ENCODE measurements at places on chromosomes 1 and 21. TPM values are rescaled to one million over a fixed set of nuclear protein-coding genes. Genes with fewer than 3 reads are reported as not detected.

GRCh38 chr1:172874950-172875349, 175.8 kb downstream of the TNFSF18 start:
- DNase-seq = no peak
- no peaks in the 10 kb centered on the region for H3K27me3 ChIP-seq
- H3K36me3 ChIP-seq = no peaks in the 10 kb centered on the region
- H3K4me3 ChIP-seq = no peak overlapping the region
- no peak overlapping the region for H3K27ac ChIP-seq

GRCh38 chr1:229862017-229862774, 204.8 kb upstream of the GALNT2 start:
- H3K4me3 ChIP-seq = no peak overlapping the region
- no peak overlapping the region for H3K27ac ChIP-seq
- no peaks in the 10 kb centered on the region for H3K27me3 ChIP-seq
- DNase-seq = no peak
- no peaks in the 10 kb centered on the region for H3K36me3 ChIP-seq

GRCh38 chr1:205335692-205336091, 14.1 kb upstream of the NUAK2 start:
- H3K36me3 ChIP-seq = no peaks in the 10 kb centered on the region
- H3K4me3 ChIP-seq = no peak overlapping the region
- peak; percentile 79 for DNase-seq
- H3K27ac ChIP-seq = no peak overlapping the region
- H3K27me3 ChIP-seq = no peaks in the 10 kb centered on the region

GRCh38 chr21:33402001-33402979, 923 bp upstream of the IFNGR2 start:
- H3K4me1 ChIP-seq = peaks cover 26% of the 10 kb centered on the region
- no peaks in the 10 kb centered on the region for H3K36me3 ChIP-seq
- peak; percentile 28 for DNase-seq
- H3K27me3 ChIP-seq = no peaks in the 10 kb centered on the region

The SLAMF1 gene
- not detected for total RNA-seq

The GPR61 gene
- not detected for total RNA-seq

The CCDC190 gene
- not detected for total RNA-seq

DNA sequence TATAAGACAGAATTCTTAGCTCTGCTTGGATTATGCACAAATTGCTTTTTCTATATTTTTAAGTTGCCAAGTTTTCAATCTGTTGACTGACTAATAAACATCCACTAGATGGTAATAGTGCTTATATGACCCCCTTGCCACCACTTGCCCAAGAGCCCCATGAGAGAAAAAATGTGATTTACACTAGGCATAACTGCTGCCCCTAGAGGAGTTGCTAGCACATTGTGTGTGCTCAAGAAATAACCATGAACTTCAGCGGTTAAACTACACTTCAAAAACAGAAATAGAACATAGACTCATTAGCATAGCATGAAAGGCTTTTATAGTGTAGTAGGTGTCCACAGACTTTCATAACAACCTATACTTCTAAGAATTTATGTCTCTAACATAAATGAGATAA, 61.4 kb downstream of the BRINP3 start:
- no peak overlapping the region for H3K27ac ChIP-seq
- no peak for DNase-seq

GRCh38 chr1:205629751-205630150, 2.1 kb downstream of the ELK4 start:
- H3K4me1 ChIP-seq = peaks cover 8% of the 10 kb centered on the region
- DNase-seq = no peak
- peak overlapping the region; percentile 87 for H3K27ac ChIP-seq
- H3K36me3 ChIP-seq = no peaks in the 10 kb centered on the region

DNA sequence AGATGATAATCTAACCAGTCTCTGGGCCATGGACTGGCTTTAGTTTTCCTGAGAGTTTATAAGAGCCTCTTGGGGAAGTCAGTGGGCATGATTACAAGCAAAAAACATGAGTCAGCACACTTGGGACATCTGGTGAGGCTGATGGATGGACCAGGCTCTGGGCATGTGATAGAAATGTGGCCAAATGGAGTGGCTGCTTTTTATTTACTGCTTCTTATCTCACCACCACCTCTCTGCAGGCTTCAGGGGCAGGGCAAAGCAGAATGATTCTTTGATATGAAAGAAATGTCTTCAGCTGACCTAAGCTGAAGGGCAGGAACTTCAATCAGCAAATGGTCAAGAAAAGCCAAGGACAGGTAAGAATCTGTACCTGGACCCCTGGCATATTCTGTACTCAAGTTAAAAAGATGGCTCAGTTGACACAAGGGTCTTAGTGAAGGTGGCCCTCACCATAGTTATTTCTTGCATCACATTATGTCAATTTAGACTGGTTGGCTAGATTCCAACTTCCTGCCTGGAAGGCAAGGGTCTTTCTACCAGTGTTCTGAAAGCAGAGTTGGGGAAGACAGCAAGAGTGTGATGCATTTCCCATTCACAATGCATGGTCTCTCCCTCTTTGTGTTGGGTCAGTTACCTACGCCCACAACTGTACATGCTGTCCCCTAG, 162.8 kb downstream of the FASLG start:
- DNase-seq = no peak
- H3K4me3 ChIP-seq = no peak overlapping the region

- no peak overlapping the region for H3K27ac ChIP-seq
- H3K4me3 ChIP-seq = no peak overlapping the region
- H3K36me3 ChIP-seq = no peaks in the 10 kb centered on the region
- H3K27me3 ChIP-seq = no peaks in the 10 kb centered on the region
- H3K4me1 ChIP-seq = no peaks in the 10 kb centered on the region
Observed at GRCh38 chr1:37721565-37721964, 29.2 kb downstream of the CDCA8 start.

GRCh38 chr1:55559842-55560241, 344.7 kb upstream of the USP24 start:
- no peak overlapping the region for H3K27ac ChIP-seq
- no peaks in the 10 kb centered on the region for H3K4me1 ChIP-seq
- H3K27me3 ChIP-seq = no peaks in the 10 kb centered on the region
- no peak overlapping the region for H3K4me3 ChIP-seq
- no peak for DNase-seq

DNA sequence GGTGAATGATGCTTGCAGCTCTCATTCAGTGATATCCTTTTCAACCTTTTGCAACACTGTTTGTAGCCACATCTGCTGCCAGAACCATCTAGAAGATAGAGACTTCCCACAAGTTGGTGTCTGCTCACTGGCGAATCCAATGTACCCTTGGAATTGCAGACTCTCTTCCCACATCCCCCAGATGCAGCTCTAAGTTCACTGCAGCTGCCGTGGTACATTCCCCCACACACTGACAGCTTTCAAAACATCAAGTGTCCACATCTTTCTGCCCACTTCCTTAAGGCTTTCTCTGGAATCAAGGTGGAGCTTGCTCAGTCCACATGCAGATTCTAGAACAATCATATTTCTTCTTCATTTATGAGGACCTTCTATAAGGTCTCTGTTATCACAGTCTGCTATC, 99.2 kb downstream of the PLPPR4 start:
- H3K4me1 ChIP-seq = no peaks in the 10 kb centered on the region
- no peaks in the 10 kb centered on the region for H3K27me3 ChIP-seq
- no peak overlapping the region for H3K4me3 ChIP-seq

DNA sequence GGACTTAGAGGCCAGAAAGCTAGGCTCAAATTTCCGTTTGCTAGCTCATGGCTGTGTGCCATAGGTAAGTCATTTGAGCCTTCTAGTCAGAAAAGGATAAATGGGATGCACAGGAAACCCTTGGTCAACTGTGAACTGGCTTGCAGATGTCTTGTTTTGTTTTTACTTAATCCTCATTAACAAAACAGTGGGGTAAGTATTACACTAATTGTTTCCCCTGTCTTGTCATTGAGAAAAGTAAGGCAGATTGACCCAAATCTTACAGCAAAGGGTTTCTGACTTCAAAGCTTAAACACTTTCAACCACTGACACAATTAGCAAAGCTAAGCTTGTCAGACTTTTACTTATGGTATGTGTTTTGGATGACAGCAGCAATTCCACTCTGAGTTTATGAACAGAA, 291.3 kb downstream of the NTNG1 start:
- DNase-seq = no peak
- no peak overlapping the region for H3K4me3 ChIP-seq
- no peak overlapping the region for H3K27ac ChIP-seq
- no peaks in the 10 kb centered on the region for H3K27me3 ChIP-seq
- H3K4me1 ChIP-seq = no peaks in the 10 kb centered on the region
- no peaks in the 10 kb centered on the region for H3K36me3 ChIP-seq

The AVPR1B gene
- not detected for total RNA-seq

The OR2AK2 gene
- not detected for total RNA-seq

DNA sequence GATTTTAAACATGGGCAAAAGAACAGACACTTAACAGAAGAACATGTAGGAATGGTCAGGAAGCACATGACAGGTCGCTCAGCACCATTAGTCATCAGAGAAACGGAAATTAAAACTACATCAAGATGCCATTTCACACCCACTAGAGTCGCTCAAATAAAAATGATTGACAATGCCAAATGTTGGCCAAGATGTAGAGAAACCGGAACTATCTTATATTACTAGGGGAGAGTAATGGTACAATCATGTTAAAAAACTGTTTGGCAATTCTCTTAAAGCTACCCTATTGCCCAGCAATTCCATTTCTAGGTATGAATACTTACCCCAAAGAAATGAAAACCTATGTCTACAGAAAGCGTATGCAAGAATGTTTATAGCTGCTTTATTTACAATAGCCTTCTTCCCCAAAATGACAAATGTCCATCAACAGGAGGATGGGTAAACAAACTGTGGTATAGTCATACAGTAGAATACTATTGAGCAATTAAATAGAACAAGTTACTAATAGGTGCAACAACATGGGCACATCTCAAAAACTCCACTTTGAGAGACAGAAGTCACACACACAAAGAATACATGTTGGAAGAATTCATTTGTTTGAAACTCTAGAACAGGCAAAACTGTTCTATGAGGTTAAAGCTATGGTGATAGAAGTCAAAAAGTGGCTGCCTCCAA, 92.8 kb downstream of the ETS2 start:
- no peaks in the 10 kb centered on the region for H3K4me1 ChIP-seq
- no peak overlapping the region for H3K27ac ChIP-seq
- no peak for DNase-seq
- no peaks in the 10 kb centered on the region for H3K27me3 ChIP-seq
- H3K4me3 ChIP-seq = no peak overlapping the region

- peaks cover 71% of the 10 kb centered on the region for H3K4me1 ChIP-seq
- H3K4me3 ChIP-seq = no peak overlapping the region
- no peak for DNase-seq
Observed at GRCh38 chr1:159921251-159921650, 4.1 kb downstream of the TAGLN2 start.

The BCAR3 gene
- total RNA-seq = 9.9 TPM

The IGSF21 gene
- total RNA-seq = not detected

DNA sequence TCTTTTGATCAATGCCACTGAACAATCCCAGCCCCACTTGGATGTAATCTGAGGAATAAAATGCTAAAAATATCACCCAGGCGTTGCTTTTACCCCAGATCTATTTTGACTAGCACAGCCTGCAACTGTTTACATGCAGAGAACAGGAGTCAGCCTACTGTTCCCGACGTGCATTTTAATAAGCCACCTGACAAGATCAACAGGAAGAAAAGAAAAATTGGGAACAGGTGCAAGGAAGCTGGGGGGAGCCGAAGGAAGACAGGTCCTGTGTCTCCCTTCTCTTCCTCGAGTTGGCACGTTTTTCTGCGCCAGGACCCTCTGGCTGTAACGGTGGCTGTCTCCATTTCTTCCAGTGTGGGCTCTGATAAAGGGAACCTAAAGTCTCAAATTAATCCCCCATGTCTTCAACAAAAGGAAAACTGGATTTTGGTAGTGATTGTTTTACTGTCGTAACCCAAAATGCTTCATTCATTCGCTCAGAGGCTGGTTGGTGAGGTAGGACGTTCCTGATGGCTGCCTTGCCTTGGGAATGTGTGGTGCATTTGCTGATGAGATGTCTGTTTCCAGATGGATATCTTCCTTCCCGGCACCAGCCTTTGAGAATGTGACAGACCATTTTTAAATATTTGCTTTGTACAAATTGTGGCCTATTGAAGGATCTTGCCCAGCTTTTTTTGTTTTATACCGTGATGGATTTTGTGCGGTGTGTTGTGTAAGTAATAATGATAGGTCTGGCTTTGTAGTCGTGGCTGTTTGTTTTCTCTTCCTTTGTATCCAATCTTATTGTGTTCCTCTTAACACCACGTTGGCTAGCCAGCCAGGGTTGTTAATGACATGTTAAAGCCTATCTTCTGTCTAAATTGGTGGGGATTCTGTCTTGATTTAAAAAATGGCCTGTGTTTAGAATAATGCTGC, 117.5 kb downstream of the C1orf21 start:
- H3K27ac ChIP-seq = no peak overlapping the region
- H3K36me3 ChIP-seq = no peaks in the 10 kb centered on the region
- H3K27me3 ChIP-seq = no peaks in the 10 kb centered on the region
- H3K4me1 ChIP-seq = peaks cover 4% of the 10 kb centered on the region

GRCh38 chr1:198124673-198125072, 32.1 kb upstream of the NEK7 start:
- no peak overlapping the region for H3K27ac ChIP-seq
- DNase-seq = no peak
- H3K36me3 ChIP-seq = no peaks in the 10 kb centered on the region
- no peak overlapping the region for H3K4me3 ChIP-seq

DNA sequence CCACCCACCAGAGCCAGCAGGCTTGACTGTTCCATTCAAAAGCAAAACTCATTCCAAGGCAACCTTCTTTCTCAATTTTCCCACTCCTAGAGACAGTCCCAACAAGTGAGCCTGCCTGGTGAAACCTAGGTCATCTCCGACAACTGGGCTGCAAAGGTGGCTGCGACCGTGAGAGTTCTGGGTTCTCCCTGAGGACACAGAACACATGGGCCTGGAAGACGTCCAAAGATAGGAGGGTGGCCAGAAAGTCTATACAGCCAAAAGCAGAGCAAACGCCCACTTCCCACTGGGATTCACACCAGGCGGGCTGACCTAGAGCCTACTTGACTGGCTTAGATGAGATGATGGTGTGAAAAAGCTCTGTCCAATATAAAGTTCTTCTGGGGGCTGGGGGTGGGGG, 90.2 kb upstream of the GRIK3 start:
- no peaks in the 10 kb centered on the region for H3K27me3 ChIP-seq
- H3K27ac ChIP-seq = no peak overlapping the region
- no peak overlapping the region for H3K4me3 ChIP-seq
- no peaks in the 10 kb centered on the region for H3K4me1 ChIP-seq
- H3K36me3 ChIP-seq = no peaks in the 10 kb centered on the region

- H3K27me3 ChIP-seq = no peaks in the 10 kb centered on the region
- H3K36me3 ChIP-seq = no peaks in the 10 kb centered on the region
- peaks cover 26% of the 10 kb centered on the region for H3K4me1 ChIP-seq
- H3K4me3 ChIP-seq = no peak overlapping the region
- peak overlapping the region; percentile 99 for H3K27ac ChIP-seq
- DNase-seq = peak; percentile 59
Observed at GRCh38 chr21:36909901-36910561, 56.4 kb downstream of the HLCS start.

The FAM151A gene
- total RNA-seq = 21.4 TPM

- H3K4me3 ChIP-seq = no peak overlapping the region
- no peak for DNase-seq
- no peaks in the 10 kb centered on the region for H3K4me1 ChIP-seq
- H3K27me3 ChIP-seq = no peaks in the 10 kb centered on the region
- H3K36me3 ChIP-seq = no peaks in the 10 kb centered on the region
- H3K27ac ChIP-seq = no peak overlapping the region
Observed at GRCh38 chr1:225354906-225355305, 72.9 kb downstream of the LBR start.

GRCh38 chr1:227369102-227369760, 50.9 kb upstream of the CDC42BPA start:
- no peak overlapping the region for H3K4me3 ChIP-seq
- no peak overlapping the region for H3K27ac ChIP-seq
- DNase-seq = no peak
- no peaks in the 10 kb centered on the region for H3K27me3 ChIP-seq
- H3K36me3 ChIP-seq = no peaks in the 10 kb centered on the region
- no peaks in the 10 kb centered on the region for H3K4me1 ChIP-seq

Data from Caco-2 (cell line).